ENCODE measurements at places on chromosomes 3 and 15.
A peak's percentile ranks its signal among the peaks of the same experiment; 100 is the strongest.

DNA sequence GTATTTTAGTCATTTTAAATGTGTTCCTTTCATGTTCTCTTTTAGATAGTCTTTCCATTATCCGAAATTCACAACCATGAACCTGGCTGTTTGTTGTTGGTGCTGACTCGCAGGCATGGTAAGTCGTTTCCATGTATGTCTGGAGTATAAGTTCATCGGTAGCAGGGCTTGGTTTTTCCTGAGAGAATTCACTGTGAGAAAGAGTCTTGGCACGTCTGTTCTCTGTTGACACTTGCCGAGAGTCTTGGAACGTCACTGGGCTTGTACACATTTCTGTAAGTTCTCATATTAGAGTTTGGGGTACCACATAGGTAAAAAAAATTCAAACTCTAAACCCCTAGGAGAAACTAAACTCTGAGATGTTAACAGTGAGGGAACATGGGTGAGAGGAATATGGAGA, 29.4 kb upstream of the EIF4A2 start:
- DNase-seq: no peak

DNA sequence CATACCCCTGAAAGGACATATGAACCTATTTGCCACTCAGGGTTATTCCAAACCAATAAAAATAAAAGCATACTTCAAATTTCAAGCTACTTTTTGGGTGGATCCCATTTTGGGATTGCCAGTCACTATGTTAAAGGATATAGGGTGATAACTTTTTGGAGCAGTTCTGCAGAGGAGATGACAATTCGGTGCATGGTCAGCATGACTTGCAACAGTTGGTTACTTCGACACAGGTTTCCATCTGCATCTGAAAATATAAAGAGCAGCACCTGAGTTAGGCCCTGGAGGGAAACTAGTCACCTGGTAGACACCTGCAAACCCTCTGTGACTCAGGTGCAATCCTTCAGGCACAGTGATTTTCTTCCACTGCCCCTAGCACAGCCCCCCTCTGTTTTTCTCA, 38.5 kb downstream of the RASGRP1 start:
- DNase-seq: no peak

DNA sequence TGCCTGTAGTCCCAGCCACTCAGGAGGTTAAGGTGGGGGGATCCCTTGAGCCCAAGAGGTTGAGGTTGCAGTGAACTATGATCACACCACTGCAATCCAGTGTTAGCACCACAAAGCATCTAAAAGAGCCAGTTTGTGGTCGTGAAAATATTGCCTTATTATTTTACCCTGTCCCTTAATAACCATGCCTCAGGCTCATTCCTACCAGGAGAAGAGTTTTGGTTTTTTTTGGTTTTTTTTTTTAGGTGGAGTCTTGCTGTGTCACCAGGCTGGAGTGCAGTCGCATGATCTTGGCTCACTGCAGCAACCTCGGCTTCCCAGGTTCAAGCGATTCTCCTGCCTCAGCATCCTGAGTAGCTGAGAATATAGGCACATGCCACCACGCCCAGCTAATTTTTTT, 17.9 kb upstream of the AVEN start:
- DNase-seq: no peak

GRCh38 chr3:8164145-8164544, 337.5 kb upstream of the LMCD1 start:
- no peak for DNase-seq

DNA sequence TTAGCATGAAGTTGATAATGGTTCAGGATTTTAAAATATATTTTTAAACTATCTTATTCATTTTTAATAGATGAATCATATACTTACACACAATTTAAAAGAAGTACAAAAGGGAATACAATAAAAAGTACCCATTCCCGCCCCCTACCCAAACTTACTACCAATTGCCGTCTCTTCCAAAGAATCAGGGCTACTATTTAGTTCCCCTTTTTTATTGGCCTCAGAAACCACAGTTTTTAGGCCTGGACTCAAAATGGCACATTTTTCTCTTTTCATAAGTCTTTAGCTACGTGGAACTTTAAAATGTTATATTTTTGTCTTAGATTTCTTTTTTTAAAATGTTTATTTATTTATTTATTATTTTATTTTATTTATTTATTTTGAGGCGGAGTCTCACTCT, 18.0 kb downstream of the LRRK1 start:
- no peak for DNase-seq

DNA sequence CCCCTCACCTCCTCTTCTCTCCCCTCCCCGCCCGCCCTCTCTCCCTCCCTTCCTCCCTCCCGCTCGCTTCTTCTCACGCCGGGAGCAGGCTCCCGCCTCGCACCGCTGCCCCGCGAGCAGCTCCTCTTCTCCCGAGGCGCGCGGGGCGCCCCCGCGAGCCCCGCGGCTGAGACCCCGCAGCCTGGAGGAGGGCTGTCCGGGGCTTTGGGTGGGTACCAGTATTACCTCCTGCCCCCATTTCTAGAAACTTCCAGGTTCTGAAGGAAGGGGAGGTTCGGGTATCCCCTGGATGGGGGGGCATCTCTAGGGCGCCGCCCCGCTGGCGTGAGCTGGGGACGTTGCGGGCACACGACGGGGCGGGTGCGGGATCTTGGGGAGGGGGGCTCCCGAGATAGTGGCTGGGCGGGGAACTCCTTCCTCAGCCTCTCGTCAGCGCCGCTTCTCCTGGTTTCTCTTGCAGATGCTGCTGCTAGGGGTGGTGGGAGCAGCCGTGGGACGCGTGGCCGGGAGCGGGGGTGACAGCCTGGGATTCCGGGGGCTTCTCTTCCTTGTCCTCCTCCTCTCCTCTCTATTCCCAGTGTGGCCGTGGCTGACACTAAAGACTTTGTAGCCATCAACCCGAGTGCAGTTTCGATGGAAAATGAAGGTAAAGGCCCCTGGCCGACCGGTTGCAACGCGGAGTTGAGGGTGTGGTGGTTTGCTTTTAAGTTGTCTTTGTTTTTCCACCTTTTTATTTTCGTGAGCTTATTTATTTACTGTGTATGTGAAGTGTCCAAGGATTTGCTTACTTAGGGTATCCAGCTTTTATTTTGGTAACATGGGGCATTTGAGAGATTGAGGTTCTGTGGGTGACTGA, 474 bp downstream of the ATP2C1 start:
- peak; percentile 32 for DNase-seq

GRCh38 chr3:25294169-25294805, 133.8 kb upstream of the RARB start:
- DNase-seq: no peak

DNA sequence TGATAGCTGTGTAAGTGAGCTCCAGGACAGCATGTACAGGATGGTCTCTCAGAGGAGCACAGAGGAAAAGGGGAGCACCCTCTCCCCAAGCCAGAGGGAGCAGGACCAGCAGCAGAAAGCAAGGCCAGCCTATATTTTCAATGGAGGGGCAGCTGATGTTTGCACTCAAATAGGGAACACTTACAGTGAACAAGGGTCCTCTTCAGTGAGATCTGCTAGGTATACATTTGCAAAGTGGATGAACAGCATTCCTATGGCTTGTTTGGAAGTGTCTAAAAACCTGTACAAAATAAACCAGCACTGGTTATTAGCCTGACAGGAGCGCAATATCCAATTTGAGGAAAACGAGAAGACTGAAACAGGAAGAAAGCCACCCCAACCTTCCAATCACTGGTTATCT, 17.6 kb upstream of the MUSTN1 start:
- no peak for DNase-seq

- DNase-seq: no peak
These were observed 17.7 kb upstream of the GK5 start for GRCh38 chr3:142243134-142243533.

- no peak for DNase-seq
These were observed 43.0 kb downstream of the CD200R1 start for GRCh38 chr3:112931736-112932521.

DNA sequence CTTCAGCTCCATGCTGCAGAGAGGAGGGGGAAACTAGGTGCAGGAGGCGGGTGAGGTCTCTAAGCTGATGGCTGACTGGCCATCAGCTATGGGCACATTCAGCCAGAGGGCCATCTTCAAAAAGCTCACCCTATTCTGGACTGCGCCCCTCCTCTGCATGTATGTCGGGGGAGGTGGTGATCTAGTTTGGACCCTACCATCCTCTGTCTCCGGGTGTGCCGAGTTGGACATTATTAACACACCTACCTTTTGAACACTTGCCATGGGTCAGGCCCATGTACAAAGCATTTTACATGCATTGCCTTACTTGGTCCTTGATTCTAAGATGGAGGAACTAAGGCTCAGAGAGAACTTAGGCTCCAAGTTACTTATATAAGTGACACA, 1.4 kb downstream of the NISCH start:
- no peak for DNase-seq

DNA sequence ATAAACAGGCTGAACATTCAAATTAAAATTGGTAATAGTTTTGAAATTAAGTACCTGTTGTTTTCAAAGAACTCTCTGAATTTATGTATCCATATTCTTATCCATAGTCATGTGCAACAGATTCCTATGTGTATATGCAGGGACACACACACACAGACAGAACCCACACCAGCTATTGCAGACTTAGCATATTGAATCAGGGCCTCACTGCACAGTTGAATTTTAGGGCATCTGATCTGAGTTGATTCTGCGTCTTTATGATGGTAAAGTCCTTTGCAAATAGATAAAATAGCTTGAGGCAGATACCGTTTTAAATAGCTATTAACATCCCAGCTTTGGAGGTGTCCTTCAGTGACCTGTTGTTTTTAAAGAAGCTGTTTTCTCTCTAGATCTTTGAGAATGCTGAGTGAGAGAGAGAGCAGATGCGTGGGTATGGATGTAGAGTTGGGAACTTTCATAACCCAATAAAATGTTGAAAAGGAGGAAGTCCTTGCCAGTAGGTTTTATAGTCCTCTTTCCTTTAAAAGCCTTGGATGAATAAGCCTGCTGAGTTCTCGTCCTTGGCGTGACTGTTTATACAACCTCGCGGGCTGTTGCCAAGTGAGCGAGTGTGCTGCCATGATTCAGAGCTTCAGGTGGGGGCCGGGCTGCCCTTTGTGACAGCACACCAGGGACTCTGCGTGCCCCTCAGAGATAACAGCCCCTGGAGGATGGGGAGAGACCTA, 18.3 kb downstream of the MYZAP start:
- no peak for DNase-seq

GRCh38 chr3:171506743-171507319, 46.6 kb upstream of the TNIK start:
- no peak for DNase-seq

DNA sequence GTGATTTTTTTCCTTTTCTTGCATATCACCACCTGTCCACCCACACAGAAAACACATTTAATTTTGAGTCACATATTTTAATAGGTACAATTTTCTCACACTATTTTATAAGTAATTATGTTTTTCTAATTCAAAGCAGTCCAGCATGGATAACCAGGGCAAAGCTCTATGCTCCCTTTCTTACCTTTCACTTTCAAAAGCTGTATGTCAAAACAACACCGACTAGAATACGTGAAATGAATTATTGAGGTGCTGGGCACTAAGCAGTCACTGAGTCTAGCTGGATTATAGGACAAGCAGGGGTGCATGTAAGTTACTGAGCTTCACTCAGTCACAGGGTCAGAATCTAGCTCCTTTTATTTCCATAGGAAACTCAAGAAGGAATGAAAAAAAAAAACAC, 60.6 kb downstream of the LSAMP start:
- DNase-seq: no peak

DNA sequence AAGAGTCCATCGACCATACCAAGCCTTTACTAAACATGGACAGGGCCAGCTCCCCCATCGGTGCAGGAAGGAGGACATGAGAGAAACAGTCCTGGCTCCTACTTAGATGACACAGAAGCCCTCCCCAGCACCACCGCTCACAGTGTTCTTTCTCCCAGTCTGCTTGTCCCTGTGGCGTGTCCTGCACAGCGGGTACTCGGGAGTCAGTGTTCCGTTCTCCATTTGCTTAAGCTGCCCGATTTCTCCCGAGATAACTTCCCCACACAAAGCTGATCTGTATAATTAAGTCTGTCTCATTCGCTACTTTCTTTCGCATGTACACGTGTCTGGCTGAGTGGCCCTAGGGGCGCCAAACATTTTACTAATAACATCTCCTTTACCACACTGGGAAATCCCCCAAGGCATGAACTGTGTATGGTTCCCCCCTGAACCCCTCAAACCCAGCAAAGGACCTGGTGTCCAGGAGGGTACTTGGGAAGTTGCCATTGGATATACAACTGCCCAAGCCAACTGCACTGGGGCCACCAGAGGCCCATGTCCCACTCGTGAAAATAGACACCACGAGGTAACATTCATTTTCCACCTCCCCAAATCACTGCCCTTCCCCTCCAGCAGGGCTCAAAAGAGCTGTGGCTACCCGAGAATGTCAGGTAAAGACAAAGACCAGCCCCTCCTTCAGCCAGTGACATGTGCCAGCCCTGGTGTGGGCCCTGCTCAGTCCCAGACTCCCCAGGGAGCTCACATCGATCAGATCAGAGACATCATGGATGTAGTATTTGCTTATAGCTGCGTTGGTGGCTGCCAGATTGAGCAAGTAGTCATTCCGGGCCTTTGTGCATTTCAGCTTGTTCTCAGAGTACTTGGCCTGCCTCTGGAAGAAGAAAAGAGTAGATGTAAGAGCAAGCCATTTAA, 96.5 kb upstream of the RAD18 start:
- DNase-seq: no peak

GRCh38 chr15:45333550-45333949, 44.8 kb downstream of the GATM start:
- no peak for DNase-seq

- DNase-seq: no peak
These were observed 38.9 kb downstream of the SLCO3A1 start for GRCh38 chr15:91892436-91892835.

All from activated effector memory CD4-positive, alpha-beta T cell treated with Interleukin-2 at 50 U/mL for 16 hours (primary cell).